Activated T-cell treated with anti-CD3 and anti-CD28 coated beads for 24 hours (primary cell): ENCODE measurements at places on chromosomes 13 and 19.

GRCh38 chr19:9945319-9945966, 9.1 kb upstream of the OLFM2 start:
- DNase-seq = no peak

DNA sequence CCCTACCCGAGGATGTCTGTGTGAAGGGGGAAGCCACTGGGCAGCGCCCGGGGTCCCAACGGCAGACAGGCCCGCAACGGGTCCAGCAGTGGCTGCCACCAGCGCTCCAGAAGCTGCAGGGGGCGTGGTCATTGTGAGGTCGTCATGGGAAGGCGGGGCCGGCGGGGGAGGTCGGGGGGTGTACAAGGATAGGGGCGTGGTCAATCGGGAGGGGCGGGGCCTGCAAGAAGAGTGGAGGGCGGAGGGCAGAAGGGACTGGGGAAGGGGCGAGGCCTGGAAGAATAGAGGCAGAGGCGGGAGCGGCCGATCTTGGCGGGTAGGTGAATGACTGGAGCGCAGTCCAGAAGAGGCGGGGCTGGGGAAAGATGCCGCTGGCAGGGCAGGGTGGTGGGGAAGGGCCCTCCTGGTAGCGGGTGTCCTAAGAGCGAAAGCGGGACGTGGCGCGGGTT, 4.4 kb downstream of the FUZ start:
- peak; percentile 75 for DNase-seq

DNA sequence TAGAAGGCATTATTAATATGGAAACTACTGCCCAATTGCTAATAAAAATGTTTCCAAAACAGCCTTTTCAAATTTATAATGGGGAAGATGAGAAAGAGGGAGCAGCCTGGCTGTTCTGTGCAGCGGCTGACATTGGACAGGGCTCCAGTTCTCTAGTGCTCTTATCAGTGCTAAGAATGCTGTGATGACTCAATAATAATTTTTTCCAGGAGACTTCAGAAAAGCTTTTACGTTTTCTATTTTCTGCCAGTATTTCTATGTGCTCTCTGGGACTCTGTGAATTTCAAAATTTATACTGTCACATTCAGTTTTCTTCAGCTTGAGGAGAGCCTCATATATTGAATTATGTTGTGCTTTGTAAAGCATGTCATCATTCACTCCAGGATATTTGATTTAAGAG, 209.6 kb downstream of the VWA8 start:
- no peak for DNase-seq

DNA sequence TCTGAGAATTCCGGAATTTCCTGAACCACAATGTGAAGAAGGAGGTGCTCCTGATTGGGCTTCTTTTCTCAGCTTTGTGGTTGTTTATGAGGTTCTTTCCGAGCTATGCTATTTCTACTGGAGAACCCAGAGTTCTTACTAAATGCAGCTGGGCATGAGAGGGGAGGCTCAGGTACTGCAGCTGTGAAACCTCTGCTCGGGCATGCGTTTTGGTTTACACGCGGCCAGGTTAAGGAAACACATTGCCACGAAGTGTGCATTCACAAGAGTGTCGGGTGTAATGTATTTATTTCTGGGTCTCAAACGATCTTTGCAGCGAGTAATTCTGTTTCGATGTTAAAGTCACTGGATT, 661 bp upstream of the MIR17HG start:
- peak; percentile 42 for DNase-seq

DNA sequence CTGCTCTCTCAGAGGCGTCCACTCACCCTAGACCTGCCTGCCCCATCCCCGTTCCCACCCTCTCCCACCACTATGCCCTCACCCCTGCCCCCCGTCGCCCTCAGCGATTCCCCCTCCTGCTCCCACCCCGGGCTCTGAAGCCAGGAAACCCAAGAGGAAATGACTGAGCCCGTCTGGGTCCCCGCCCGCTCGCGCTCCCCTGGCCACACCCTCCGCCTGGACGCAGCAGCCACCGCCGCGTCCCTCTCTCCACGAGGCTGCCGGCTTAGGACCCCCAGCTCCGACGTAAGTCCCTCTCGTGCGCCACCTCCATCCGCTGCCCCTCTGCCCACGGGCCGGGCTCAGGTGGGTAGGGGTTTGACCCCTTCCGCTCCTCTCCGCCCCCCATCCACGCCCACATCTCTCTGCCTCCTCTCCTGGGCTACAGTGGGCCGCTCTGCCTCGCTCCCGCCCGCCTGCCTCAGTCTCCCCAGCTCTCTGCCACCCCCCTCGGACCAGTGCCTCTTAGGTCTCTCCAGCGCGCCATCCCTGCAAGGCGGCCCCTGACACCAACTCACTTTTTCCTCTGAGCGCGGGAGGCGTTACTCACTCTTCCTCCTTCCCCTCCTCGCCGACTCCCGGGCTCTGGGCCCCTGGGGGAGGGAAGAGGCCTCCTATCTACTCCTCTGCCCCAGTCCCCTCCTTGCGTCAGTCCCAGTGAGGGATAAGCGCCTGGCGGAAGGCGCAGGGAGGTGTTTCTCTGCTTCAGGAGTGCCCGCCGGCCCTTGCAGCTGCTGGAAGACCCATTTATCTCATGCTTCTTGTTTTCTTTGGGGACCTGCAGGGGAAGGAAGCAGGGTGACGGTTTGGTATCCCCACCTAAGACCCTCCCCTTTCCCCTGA, at the start of gene FXYD5:
TSS of gene FXYD5 (plus strand) at position 211 of the 882 bp plus-strand sequence. CDS start 816 bp downstream, outside the sequence.
- DNase-seq = peak; percentile 84

GRCh38 chr13:48615049-48615448, 38.7 kb upstream of the CYSLTR2 start:
- no peak for DNase-seq

GRCh38 chr19:44438441-44438840, 9.8 kb downstream of the ZNF229 start:
- DNase-seq = no peak

GRCh38 chr19:11418094-11418548, 993 bp downstream of the RGL3 start:
- no peak for DNase-seq

GRCh38 chr13:47250146-47250545, 353.3 kb upstream of the HTR2A start:
- DNase-seq = no peak

DNA sequence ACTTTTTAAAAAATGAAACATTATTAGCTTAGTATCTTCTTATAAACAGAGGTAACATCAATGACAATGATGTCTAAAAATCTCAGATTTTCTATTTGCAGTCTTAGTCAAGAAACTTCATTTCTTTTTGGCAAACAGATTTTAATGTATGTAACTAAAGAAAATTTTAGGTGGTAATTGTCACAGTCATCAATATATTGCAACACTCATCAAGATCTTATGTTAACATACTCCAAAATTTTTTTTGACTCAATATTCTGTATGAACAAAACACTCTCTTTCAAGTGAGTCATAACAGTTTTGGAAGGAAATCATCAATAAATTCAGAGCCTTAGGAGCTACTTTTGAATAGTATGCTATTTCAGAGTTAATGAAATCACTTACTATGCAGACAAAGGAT, 1507.6 kb downstream of the SLITRK1 start:
- no peak for DNase-seq

GRCh38 chr13:106118050-106118449, 417.4 kb downstream of the EFNB2 start:
- no peak for DNase-seq

- no peak for DNase-seq
Observed at GRCh38 chr13:94673851-94674250, 38.5 kb downstream of the SOX21 start.

GRCh38 chr13:93956426-93956825, 523.1 kb downstream of the DCT start:
- DNase-seq = no peak

DNA sequence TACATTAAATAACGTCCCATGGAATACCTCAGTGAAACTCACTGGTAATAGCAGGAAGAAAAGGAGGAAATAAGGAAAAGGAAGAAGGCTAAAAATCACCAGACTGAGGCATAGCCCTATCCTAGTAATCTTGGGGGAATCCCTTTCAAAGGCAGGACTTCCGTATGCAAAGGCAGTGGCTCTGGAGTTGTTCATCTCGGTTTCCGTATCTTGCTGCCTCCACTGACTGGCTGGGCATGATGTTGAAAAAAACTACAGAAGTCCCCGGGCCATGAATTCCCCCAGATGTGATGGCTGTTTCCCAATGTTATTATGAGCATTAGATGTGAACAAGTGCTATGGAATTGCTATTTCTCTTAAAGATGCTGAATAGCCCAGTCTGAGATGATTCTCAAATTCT, 5.5 kb downstream of the FPR2 start:
- no peak for DNase-seq

- DNase-seq = no peak
Observed at GRCh38 chr13:102757006-102757405, 16.6 kb downstream of the TEX30 start.

DNA sequence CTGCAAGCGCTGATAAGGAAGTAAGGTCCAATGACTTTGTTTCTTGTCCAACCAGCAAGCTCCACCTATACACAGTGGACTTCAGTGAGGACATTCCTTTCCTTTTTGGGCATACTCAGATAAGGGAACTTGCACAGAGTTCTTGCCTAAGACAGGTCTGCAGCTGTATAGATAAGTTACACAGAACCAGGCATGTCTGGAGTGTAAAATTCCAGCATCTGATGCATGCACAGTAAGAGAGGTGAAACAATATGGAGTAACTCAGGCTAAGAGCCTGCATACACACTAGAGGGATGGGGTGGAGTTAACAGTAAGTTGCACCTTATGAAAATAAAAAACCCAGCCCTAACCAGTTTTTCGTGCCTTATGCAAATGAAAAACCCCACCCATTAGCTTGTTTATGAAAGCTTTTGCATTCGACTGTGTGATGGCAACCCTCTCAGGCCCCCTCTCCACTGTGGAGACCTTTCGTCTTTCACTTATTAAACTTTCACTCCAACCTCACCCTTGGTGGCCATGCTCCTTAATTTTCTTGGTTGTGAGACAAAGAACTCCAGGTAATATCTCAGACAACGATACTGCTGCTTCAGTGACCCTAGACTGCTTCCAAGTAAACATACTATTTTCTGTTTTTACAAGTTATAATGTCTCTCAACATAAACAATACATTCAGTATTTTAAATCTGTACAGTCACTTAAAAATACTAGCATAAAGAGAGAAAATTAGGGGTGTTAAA, 2859.0 kb upstream of the PCDH20 start:
- DNase-seq = no peak

GRCh38 chr13:30033681-30034457, 183.5 kb upstream of the UBL3 start:
- DNase-seq = no peak

DNA sequence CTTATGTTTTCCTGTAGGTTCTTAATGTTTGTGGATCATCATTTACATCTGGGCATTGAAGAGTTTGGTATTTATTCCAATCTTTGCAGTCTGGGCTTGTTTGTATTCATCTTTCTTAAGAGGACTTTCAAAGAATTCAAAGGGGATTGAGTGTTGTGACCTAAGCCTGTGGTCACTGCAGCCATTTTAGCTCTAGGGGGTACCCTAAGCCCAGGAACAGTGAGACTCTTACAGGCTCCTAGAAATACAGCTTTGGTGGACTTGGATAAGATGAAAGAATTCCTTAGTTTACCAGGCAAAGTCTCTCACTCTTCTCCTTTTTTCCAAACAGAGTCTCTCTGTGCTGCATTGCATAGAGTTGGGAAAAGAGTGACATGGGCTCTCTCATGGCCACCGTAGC, 2539.0 kb upstream of the PCDH20 start:
- DNase-seq = no peak
